ENCODE measurements at places on chromosomes 7 and 10. TPM values are rescaled to one million over a fixed set of nuclear protein-coding genes. Genes with fewer than 3 reads are reported as not detected.

Gene MCM10
- total RNA-seq, result 11.8 TPM

Gene CTAGE6
- 0.18 TPM for total RNA-seq

Gene PARP12
- total RNA-seq, result 6.9 TPM

Gene DNMBP
- 10.9 TPM for total RNA-seq

Gene POLR2J
- 20.8 TPM for total RNA-seq

Gene TMEM72
- total RNA-seq, result not detected

Gene GPRIN2
- not detected for total RNA-seq

Gene SPDYE5
- total RNA-seq, result not detected

Gene ARF5
- 113 TPM for total RNA-seq

Gene SPDYE2B
- not detected for total RNA-seq

Gene KIF11
- 18.3 TPM for total RNA-seq

Gene AGAP6
- 1.9 TPM for total RNA-seq

Gene CLCN1
- total RNA-seq, result not detected

Gene TDRD1
- not detected for total RNA-seq

Gene IDE
- 26.4 TPM for total RNA-seq

Gene ABCB1
- 0.90 TPM for total RNA-seq

Gene MMRN2
- total RNA-seq, result 0.56 TPM

Gene TECPR1
- total RNA-seq, result 14.7 TPM

Gene MRLN
- total RNA-seq, result not detected

Gene SYT15B
- 0.56 TPM for total RNA-seq

Gene EXOC6
- total RNA-seq, result 29.2 TPM

Gene AGBL3
- 0.28 TPM for total RNA-seq

Gene HBP1
- total RNA-seq, result 70.0 TPM

Gene PTPN20
- not detected for total RNA-seq
